ENCODE measurements at places on chromosomes 7 and 10.

- DNase-seq, result peak; percentile 43
Observed at GRCh38 chr10:94286901-94287300, 75.8 kb downstream of the NOC3L start.

- no peak for DNase-seq
Observed at GRCh38 chr10:34498821-34499220, 316.3 kb downstream of the PARD3 start.

GRCh38 chr7:79709574-79710409, 256.3 kb upstream of the MAGI2 start:
- peak; percentile 52 for DNase-seq

DNA sequence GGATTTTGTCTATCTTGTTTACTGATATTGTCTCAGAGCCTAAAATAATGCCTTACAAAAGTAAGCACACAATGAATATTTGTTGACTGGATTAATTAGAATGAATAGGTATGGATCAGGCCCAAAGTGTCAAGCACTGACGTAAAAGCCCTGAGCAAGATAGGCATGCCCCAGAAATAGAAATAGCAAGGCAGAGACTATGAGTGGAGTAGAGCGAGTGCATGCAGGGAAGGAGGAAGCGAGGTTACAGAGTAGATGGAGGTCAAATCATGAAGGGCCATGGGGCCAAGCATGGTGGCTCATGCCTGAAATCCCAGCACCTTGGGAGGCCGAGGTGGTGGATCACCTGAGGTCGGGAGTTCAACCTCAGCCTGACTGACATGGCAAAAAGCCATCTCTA, 51.6 kb upstream of the SFTPD start:
- no peak for DNase-seq

- DNase-seq, result no peak
Observed at GRCh38 chr10:4931587-4931986, 31.6 kb upstream of the AKR1C1 start.
